ENCODE measurements at places on chromosomes 12 and 14. TPM values are rescaled to one million over a fixed set of nuclear protein-coding genes. Genes with fewer than 3 reads are reported as not detected.
A peak's percentile ranks its signal among the peaks of the same experiment; 100 is the strongest.

DACT1 gene
- 8.9 TPM for total RNA-seq

KLRG1 gene
- 2.3 TPM for total RNA-seq

CFAP54 gene
- 0.44 TPM for total RNA-seq

GRCh38 chr12:100567945-100568344, 5.5 kb upstream of the GAS2L3 start:
- DNase-seq = no peak

DNA sequence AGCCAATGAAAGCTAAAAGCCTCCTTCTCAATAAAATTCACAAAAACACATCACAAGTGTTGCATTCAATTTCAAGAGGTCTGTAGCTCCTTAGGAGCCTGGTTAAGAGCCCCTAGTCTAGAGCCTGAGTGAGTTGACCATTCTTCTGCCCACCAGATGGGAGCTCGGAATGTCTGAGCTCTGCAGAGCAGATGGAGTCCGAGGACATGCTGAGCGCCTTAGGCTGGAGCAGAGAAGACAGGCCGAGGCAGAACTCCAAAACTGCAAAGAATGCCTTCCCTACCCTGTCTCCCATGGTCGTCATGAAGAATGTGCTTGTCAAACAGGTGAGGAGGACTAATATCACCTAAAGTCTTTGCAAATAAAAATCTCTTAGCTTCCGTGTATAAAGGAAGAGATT, 11.6 kb downstream of the CIPC start:
- no peak for DNase-seq
- H3K4me1 ChIP-seq = no peaks in the 10 kb centered on the region
- no peak overlapping the region for H3K4me3 ChIP-seq
- no peaks in the 10 kb centered on the region for H3K27me3 ChIP-seq

DNA sequence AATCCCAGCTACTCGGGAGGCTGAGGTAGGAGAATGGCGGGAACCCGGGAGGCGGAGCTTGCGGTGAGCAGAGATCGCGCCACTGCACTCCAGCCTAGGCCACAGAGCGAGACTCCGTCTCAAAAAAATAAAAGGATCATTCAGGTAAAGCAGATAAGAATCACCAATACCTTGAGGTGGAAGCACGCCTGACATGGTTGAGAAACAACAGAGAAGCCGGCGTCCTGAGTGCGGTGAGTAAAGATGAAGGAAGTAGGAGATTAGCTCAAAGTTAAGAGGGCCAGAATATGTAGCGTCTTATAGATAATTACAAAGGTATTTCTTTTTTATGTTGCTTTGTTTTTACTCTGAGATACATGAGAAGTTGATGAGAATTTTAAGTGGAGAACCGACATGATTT, 14.7 kb downstream of the CLEC7A start:
- DNase-seq = no peak
- H3K27me3 ChIP-seq = no peaks in the 10 kb centered on the region
- no peak overlapping the region for H3K27ac ChIP-seq
- H3K4me1 ChIP-seq = no peaks in the 10 kb centered on the region
- H3K4me3 ChIP-seq = no peak overlapping the region

- peak; percentile 15 for DNase-seq
- H3K27ac ChIP-seq = peak overlapping the region; percentile 84
- H3K4me3 ChIP-seq = peak overlapping the region; percentile 58
- H3K36me3 ChIP-seq = no peaks in the 10 kb centered on the region
These were observed 8.1 kb downstream of the DNAI7 start for GRCh38 chr12:25186788-25187402.
